ENCODE measurements at places on chromosomes 1 and 21.

DNA sequence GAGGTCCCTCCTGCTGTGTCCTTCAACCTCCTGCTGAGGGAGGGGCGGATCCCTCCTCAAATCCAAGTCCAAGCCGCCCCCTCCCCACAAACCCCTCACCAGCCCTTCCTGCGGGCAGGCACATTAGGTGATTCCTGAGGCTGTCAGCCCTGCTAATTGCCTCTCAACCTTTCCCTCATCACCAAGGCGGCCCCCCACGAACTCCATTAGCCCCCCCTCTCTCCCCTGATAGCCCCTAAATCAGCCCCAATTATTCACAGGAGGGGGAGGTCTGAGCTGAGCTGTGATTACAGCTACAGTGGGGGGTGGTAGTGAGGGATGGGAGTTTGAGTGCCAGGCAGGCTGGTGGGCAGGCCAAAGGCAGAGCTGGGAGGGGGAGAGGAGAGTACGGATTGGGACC is 5.8 kb upstream of the PEAR1 start:
- DNase-seq = no peak

- DNase-seq = no peak
These were observed 33.7 kb downstream of the LRRC42 start for GRCh38 chr1:53979712-53980450.

DNA sequence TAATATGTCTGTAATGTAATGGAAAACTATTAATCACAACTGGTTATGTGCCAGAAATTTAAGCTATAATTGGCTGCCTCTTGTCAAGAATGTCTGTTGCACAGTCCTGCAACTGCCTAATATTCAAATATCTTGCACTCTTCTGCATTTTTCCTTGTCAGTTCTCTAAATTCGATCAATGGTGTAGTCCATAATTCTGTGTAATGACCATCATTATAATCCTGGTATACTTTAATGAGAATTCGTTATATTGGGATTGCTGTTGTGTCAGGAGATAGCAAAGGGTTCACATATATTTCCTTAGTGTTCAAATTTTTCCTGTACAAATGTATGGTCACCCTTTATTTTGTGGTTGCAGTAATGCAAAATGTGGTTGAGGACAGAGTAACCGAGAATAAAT is 4.8 kb downstream of the NTNG1 start:
- DNase-seq = peak; percentile 95

DNA sequence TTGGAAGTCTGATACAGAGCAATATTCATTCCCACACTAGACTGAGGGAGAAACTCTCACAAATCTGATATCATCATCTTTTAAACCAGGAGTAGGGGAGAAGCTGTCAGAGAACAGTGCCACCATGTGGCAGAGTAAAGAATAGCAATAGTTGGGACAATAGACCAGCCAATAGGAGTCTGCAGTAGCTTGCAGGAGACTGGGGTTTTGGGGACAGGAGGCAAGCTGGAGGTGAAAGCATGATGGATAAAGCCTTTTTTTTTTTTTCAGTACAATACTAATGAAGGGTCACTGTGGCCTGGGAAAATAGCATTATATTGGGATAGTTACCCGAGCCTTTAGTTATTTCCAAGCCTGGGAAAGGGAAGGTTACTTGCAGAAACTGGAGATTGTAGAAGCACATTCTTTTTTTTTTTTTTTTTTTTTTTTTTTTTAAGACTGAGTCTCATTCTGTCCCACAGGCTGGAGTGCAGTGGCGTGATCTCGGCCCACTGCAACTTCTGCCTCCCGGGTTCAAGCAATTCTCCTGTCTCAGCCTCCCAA is 120.7 kb downstream of the S1PR1 start:
- peak; percentile 74 for DNase-seq

GRCh38 chr1:182811975-182812722 is 22.6 kb downstream of the NPL start:
- no peak for DNase-seq

DNA sequence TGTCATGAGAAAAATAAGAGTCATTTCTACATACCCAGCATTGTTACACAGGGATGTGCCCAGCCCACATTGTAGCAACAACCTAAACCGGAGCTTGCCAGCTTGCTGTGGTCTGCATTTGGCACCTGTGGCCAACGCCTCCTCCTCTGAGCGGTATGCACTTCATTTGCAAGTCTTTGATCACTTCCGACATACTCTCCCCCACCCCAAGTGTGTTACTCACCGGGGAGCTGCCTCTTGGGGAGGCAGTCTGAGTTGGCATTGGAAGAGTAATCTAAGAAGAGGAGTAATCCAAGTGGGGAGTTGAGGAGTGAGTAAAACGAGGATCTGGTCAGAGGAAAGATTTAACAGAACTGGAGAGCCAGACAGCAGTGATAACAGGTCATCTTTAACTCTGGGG is 3.8 kb downstream of the BCL9 start:
- DNase-seq = no peak

- no peak for DNase-seq
These were observed 6.2 kb upstream of the PRDM16 start for GRCh38 chr1:3062616-3063378.

- no peak for DNase-seq
These were observed 133.5 kb upstream of the SOD1 start for GRCh38 chr21:31526040-31526439.

DNA sequence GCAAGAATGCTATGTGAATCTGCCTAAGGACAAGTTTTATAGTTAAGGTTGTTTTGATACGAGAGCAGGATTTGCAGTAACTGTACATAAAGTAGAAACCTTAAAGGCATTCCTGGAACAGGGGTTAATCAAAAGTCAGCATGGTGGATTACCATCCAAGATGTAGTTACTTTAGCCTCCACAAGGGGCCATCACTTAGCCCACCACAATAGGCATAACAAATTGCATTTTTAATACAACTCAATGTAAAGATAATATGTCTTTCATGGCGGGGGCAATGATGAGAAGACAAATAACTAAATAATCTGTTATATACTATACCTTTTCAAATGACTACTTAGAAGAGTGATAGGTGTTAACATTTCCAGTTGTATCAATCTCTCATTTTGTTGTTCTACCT is 611.2 kb upstream of the ADGRL4 start:
- no peak for DNase-seq

DNA sequence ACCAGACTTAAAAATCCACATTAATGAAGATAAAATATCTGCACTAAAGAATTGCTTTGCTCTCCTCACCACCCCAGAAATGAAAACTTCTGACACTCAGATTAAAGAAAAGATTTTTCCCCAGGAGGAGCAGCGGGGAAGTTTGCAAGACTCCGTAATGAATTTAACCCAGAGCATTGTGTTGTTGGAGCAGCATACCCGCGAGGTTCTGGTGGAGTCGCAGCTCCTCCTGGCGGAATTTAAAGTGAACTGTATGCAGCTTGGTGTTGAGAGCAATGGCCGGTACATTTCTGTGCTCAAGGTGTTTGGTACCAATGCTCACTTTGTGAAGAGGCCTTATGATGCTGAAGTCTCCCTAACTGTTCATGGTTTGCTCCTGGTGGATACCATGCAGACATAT is 46.4 kb downstream of the VPS13D start:
- no peak for DNase-seq
